ENCODE measurements at places on chromosomes 6 and 20.
A peak's percentile ranks its signal among the peaks of the same experiment; 100 is the strongest.

- H3K4me1 ChIP-seq, result peaks cover 69% of the 10 kb centered on the region
- H3K36me3 ChIP-seq, result peaks cover 31% of the 10 kb centered on the region
- H3K4me3 ChIP-seq, result no peak overlapping the region
Measured at GRCh38 chr6:36605143-36605542, 11.0 kb downstream of the SRSF3 start.

GRCh38 chr6:169381988-169382387 lies 128.3 kb upstream of the THBS2 start:
- no peaks in the 10 kb centered on the region for H3K4me1 ChIP-seq
- DNase-seq, result no peak
- H3K36me3 ChIP-seq, result peaks cover 22% of the 10 kb centered on the region
- no peak overlapping the region for H3K27ac ChIP-seq
- H3K27me3 ChIP-seq, result peaks cover 5% of the 10 kb centered on the region
- no peak overlapping the region for H3K4me3 ChIP-seq

- no peak overlapping the region for H3K27ac ChIP-seq
- peaks cover 4% of the 10 kb centered on the region for H3K27me3 ChIP-seq
- no peaks in the 10 kb centered on the region for H3K36me3 ChIP-seq
- DNase-seq, result no peak
- no peak overlapping the region for H3K4me3 ChIP-seq
Measured at GRCh38 chr6:21616005-21616404, 22.5 kb downstream of the SOX4 start.

- no peak overlapping the region for H3K4me3 ChIP-seq
- no peaks in the 10 kb centered on the region for H3K27me3 ChIP-seq
- peaks cover 18% of the 10 kb centered on the region for H3K4me1 ChIP-seq
- no peak for DNase-seq
- H3K36me3 ChIP-seq, result no peaks in the 10 kb centered on the region
- no peak overlapping the region for H3K27ac ChIP-seq
Measured at GRCh38 chr20:49893242-49894072, 21.9 kb downstream of the SPATA2 start.

- peaks cover 67% of the 10 kb centered on the region for H3K4me1 ChIP-seq
- no peaks in the 10 kb centered on the region for H3K27me3 ChIP-seq
- H3K36me3 ChIP-seq, result no peaks in the 10 kb centered on the region
- peak overlapping the region; percentile 99 for H3K4me3 ChIP-seq
Measured at GRCh38 chr6:30686908-30687658, 638 bp upstream of the PPP1R18 start.

All from naive B cell (primary cell).